ENCODE measurements at places on chromosomes 1 and 21. TPM values are rescaled to one million over a fixed set of nuclear protein-coding genes. Genes with fewer than 3 reads are reported as not detected.

AADACL4 gene
- not detected for total RNA-seq

GRCh38 chr1:19087737-19088594 is 122.1 kb downstream of the UBR4 start:
- no peak overlapping the region for H3K27ac ChIP-seq
- no peak overlapping the region for H3K4me3 ChIP-seq
- no peak for DNase-seq
- peaks cover 6% of the 10 kb centered on the region for H3K4me1 ChIP-seq
- H3K36me3 ChIP-seq, result peaks cover 87% of the 10 kb centered on the region

DNA sequence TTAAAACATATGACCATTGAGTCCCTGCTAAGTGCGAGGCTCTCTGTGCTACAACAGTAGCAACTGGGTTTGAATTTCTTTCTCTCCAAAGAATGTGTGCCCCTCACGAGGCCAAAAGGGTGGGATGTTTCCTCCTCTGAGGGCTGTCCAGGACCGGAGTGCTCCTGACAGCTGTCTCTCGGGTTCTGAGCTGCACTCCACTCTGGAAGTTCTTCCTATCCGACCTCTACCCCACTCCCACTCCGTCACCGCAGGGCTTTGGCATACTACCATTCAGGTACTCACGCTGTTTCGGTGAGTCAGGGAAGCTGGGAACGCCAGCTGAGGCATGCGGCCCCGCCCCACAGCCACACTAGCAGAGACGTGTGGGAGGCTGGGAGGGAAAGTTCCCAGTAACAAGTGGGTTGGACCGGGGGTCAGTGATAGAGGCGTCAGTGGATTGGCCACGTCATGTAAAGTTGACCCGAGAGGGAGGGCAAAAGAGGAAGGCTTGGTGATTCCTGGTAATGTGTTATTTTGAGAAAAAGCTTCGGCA is 705 bp upstream of the SLC50A1 start:
- peaks cover 53% of the 10 kb centered on the region for H3K36me3 ChIP-seq
- peak overlapping the region; percentile 60 for H3K4me3 ChIP-seq

GRCh38 chr1:232017057-232017456 is 390.5 kb downstream of the DISC1 start:
- H3K36me3 ChIP-seq, result no peaks in the 10 kb centered on the region
- H3K4me1 ChIP-seq, result peaks cover 20% of the 10 kb centered on the region
- no peaks in the 10 kb centered on the region for H3K27me3 ChIP-seq

DNA sequence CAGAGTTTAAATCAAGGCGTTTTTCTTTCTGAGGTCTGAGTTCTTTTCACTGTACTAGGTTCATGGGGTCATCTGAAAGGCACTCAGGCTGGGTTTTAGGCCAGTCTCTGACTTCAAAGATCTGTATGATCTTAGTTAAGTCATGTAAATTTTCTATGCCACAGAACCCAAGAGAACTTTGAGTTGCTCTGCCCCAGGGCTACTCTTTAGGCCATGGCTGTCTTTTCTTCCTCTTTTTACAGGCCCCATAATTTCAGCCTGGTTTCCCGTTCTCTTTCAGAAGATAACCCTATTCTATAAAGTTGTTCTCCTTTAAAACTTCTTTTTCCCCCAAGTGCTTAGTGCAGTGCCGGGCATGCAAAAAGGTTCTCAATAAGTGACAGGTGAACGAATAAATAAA is 26.1 kb downstream of the METTL13 start:
- no peak for DNase-seq
- peaks cover 8% of the 10 kb centered on the region for H3K4me1 ChIP-seq
- H3K4me3 ChIP-seq, result no peak overlapping the region
- no peaks in the 10 kb centered on the region for H3K27me3 ChIP-seq

- H3K27ac ChIP-seq, result no peak overlapping the region
- H3K36me3 ChIP-seq, result peaks cover 7% of the 10 kb centered on the region
- no peaks in the 10 kb centered on the region for H3K4me1 ChIP-seq
- no peak for DNase-seq
These were observed 69.5 kb downstream of the GPR137B start for GRCh38 chr1:236211815-236212214.

S100A6 gene
- total RNA-seq, result 360 TPM
